ENCODE measurements at places on chromosomes 3 and 15.

- no peak for DNase-seq
Measured at GRCh38 chr15:41284427-41285177, 47.8 kb downstream of the OIP5 start.

DNA sequence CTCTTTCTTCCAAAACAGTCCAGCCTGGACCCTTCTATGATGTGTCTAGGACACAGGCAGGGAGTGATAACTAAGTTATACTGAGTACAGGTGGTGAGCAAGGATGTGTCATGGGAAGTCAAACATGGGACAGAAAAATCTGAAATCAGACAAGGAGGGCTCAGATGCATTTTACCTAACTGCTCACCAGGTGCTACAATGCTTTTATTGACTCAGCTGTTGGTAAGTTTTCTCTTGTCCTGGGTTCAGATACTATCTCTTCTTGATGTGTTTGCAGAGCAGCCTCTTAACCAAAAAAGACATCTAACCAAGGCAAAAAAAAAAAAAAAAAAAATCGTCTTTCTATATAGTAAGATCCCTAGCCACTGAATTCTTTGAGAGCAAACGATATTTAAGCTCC lies 378.6 kb downstream of the VPS13C start:
- DNase-seq = no peak

DNA sequence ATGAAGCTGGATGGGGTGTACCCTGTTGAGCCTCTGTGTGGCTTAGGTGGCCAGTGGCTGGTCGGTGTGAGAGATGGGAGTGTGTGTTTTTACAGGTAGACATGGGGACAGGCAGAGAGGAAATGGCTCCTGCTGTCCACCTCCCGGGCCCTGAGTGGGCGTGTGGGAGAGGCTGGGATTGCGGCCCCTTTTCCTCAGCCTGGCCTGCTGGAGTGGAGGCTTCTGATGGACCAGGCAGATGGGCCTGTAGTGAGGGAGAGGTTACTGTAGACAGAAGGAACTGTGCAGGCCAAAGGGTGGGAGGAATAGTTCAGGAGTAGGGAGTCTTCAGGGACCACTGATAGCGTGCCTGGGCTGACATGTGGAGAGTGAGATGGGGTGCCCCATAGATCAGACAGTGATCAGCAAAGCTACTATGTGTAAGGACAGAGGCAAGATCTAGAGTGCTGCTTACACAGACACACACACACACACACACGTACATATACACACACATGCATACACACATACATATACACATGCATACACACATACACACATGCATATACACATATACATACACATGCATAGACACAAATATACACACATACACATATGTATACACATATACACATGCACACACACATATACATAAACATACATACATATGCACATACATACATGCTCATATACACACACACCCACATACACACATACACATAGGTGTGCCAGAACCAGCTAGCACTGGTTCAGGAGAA lies 26.4 kb downstream of the ACAA1 start:
- DNase-seq = peak; percentile 31

DNA sequence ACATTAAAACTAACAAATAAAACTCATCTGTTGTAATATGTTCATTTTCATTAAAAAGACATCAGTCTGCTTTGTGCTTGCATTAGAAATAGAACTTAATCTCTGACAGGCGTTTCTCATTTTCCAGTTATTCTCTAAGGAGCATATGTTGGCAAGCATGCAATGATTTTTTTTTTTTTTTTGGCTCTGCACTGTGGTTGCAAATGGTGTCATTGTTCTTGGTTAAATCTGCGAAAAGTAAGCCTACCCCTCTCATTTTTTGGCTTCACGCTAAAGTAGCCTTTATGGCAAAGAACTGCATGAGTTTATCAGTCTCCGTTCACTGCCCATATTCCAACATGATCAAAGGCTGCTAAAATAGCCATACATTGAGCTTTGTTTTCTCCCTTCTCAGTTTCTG lies 403.2 kb downstream of the MECOM start:
- no peak for DNase-seq

- no peak for DNase-seq
Measured at GRCh38 chr15:52349052-52349700, 53.6 kb upstream of the MYO5C start.

GRCh38 chr15:89982315-89983055 lies 18.6 kb upstream of the ZNF710 start:
- no peak for DNase-seq

GRCh38 chr15:40538976-40539375 lies 25.9 kb downstream of the CCDC32 start:
- no peak for DNase-seq

- DNase-seq = no peak
Measured at GRCh38 chr3:188505151-188505550, 351.2 kb downstream of the LPP start.

- no peak for DNase-seq
Measured at GRCh38 chr3:124860599-124860998, 26.6 kb downstream of the ITGB5 start.

- DNase-seq = no peak
Measured at GRCh38 chr3:161343986-161344385, 27.3 kb downstream of the SPTSSB start.

GRCh38 chr15:42849836-42850235 lies 70.7 kb downstream of the TTBK2 start:
- no peak for DNase-seq

GRCh38 chr3:129343643-129344360 lies 65.1 kb downstream of the HMCES start:
- DNase-seq = no peak
